ENCODE measurements at places on chromosomes 1 and 21. TPM values are rescaled to one million over a fixed set of nuclear protein-coding genes. Genes with fewer than 3 reads are reported as not detected.

Gene MFAP2
- not detected for total RNA-seq

Gene PADI3
- total RNA-seq = not detected

Gene PM20D1
- 1.1 TPM for total RNA-seq

Gene RSPH1
- not detected for total RNA-seq

Gene REN
- not detected for total RNA-seq

Gene S100A8
- 4.6 TPM for total RNA-seq

Gene BCAN
- not detected for total RNA-seq

Gene RAP1GAP
- total RNA-seq = 0.42 TPM

Gene SNAPIN
- 18.2 TPM for total RNA-seq

Gene TRABD2B
- not detected for total RNA-seq

Gene AMIGO1
- total RNA-seq = 8.0 TPM

Gene S100A2
- total RNA-seq = 0.52 TPM

Gene ZMYM4
- 37.3 TPM for total RNA-seq

Gene SETDB1
- 44.0 TPM for total RNA-seq

Data from T-helper 17 cell (primary cell).